NCI-H226 (cell line): ENCODE measurements at places on chromosomes 12 and 14.

- DNase-seq: no peak
These were observed 96.3 kb downstream of the ITPK1 start for GRCh38 chr14:93019367-93019843.

DNA sequence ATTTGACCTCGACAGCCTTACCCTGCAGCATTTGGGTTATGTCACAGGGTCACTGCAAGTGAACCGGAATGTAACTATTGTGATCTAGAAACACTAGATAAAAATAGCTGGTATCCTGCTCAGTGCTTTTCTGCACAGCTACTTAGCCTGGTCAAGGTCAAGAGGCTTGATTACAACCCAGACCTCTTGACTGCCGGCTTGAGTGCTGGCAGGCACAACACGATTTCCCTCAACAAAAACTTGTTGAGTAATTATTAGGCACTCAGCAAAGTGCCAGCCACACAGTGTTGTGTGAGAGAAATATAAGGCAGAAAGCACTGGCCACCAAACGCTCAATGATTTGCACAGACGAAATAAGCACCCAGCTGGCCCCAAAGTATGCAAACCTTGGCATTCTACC is 156.7 kb downstream of the NUAK1 start:
- DNase-seq: no peak

GRCh38 chr12:80442426-80443222 is 1.4 kb upstream of the PTPRQ start:
- DNase-seq: peak; percentile 97

GRCh38 chr14:21026988-21027315 is 2.1 kb upstream of the NDRG2 start:
- DNase-seq: no peak

DNA sequence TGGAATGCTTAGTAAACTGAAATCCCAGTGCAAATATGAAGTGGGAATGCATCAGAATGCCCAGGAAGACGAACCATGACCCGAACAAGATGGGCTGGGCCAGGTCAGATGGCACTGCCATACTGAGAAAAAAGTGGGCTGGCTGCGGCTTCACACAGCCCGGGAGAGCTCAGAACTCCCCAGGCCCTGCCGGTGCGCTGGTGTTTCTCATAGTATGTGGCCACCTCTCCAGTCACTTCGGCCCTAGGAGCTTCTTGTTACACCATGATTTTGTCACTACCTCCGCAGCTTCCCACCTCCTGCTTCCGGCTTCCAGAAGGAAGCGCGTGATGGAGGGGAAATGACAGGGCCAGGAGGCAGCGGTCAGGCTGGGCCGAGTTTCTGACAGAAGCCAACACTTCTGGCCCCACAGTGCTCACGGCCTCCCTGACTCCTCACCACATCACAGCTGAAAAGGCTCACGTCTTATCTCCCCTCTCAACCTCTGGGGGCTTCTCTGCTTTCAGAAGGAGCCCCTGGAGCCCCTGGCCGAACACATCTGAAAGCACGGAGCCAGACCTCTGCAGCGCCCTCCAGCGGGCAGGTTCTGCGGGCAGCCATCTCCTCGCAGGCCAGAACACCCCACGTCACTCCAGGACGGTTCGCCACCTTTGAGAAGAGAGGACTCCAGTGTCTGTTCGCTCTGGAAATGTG is 30.7 kb downstream of the DAD1 start:
- no peak for DNase-seq

DNA sequence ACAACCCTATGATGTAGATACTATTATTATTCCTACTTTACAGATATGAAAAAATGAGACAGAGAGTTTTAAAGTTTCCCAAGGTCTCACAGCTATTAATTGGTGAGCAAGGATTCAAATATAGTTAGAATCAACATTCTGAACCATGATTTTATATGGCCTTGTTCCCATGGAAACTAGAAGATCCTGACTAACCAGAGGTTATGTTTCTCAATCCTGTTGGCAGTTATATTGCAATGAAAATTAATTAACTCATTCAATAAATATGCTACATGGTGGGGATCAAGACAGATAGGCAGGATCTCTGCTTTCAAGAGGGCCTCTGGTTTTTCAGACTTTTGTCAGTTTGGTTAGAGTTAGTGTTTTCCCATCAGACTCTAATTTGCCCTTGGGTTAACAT is 9.3 kb upstream of the FUT8 start:
- DNase-seq: no peak

DNA sequence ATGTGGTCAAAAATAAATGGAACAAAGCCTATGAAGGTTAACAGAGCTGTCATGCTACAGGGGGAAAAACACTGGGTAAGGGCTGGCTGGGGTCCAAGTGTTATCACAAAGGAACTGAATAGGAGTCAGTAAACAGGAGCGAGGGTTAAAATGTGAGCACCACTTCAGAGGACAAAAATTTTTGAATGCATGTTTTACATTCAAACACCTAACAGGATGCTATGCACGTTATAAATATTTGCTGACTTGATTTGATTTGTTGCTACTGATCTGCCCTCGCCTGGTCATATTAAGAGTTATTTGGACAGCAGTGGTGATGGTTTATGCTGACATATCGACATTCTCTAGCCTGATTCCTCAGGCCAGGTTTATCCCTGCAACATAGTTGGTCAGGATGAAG is 7.4 kb upstream of the KTN1 start:
- peak; percentile 66 for DNase-seq

DNA sequence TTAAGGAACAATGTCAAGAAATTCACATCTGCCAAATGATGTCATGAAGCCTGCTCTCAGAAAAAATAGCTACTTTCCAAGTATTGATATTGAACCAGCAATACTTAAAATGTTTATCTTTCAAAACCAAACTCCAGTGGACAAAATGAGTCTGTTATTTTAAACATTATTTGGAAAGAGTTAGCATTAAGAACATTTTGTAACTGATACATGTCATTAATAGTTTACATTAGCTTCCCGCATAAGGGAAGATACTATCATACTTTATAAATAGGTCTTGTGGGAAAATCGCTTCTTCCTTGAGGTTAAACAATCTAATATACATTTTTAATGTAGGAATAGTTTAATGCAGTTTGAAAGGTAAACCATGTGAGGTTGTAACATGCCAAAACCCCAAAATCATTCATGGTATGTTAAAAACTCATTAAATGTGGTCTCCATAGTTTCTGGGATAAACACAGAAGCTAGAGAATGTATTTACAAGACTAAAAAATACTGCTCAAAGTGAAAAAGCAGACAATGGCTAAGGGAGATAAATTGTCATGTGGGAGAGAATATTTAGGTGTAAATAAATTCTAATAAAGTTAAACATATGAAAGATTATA is 73.4 kb upstream of the ATP2B1 start:
- DNase-seq: no peak

GRCh38 chr12:88303335-88303734 is 161.2 kb downstream of the TMTC3 start:
- DNase-seq: no peak

- DNase-seq: peak; percentile 59
These were observed 18.9 kb upstream of the CEBPE start for GRCh38 chr14:23137813-23138535.

DNA sequence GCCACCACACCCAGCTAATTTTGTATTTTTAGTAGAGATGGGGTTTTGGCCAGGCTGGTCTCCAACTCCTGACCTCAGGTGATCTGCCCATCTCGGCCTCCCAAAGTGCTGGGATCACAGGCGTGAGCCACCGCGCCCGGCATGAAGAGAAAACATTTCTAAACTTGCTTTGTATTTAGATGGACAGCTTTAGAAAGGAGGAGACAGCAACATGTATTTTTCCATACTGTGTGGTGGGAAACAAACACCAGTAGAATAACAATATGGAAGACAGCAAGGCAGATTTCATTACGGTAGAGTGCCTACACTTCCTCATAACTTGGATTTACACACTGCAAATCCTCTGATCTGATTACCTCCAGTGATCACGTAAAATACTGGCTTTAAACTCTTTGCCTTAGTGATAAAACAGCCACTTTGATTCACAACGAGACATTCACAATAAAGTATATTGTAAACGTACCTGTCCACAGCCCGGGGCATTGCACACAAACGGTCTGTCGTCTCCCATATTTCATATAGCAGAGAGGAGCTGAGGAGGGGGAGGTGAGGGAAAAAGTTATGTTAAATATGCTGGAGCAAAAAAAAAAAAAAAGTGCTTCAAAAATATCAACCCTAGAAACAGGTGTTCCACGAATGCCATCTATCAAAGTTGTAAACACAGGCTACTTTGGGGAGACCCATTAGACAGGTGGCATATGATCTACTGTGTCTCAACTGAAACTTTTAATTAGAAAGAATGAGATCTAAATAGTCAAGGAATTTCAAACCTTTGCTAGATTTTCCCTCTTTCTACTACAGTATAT is 25.5 kb downstream of the ATF7 start:
- no peak for DNase-seq

GRCh38 chr14:45907782-45908181 is 654.8 kb upstream of the MIS18BP1 start:
- DNase-seq: no peak

DNA sequence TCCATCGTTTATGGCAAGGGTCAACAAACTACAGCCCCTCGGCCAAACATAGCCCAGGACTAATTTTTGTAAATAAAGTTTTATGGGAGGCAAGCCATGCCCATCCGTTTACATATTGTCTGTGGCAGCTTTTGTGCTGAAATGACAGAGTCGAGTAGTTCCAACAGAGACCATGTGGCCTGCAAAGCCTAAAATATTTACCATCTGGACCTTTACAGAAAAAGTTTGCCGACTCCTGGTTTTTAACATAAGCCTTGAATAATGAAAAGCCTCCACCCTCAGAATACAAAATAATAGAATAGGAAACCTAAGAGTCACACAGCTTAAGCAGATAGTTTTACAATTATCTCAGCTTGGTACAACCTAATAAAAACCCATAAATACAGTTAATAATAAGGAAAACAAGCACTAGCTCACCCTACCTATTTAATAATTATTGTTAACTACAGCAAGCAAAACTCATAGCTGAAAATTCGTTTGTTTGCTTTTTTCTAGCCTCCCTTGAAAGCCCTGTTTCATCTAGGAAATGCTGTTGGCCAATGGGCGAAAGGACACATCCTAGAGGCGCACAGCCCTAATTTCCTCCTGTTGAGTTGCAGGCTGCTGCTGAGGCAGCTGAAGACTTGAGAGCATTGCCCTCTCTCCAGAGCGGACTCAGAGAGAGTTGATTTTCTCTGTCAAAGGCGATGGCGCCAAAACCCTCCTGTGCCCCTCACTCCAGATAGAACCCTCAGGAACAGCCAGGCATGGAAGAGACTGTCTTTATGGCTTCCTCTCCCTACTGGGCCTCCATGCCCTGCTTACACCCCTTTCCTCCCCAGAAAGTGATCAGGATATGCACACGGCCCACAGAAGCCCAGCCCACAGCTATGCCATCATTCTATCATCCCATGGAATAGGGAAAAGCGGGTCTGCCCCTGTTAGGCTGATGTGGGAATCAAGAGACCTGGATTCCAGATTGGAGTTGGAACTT is 107.2 kb downstream of the DPF3 start:
- no peak for DNase-seq

DNA sequence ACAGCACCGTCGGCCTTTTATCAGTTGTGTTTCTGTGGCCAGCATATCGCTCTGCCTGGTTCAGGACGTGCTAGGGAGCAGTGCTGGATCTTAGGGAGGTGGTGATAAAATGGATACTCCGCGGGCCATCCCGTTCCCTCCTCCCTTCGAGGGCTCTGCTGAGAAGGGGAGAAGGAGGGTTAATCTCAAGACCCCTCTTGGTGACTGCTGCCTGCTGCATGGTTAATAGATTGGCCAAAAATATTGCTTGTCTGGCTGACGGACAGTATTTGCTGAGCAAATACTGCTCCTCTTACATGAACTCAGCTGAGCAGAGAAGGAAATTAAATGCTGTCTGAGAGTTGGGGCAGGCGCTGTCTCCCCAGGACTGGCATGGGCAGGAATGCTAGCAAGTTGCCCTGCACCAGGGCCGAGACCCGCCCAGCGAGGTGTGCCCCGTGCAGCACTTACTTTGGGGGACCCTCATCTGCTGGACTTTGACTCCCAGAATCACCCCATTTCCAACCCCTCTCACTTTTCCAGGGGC is 1.2 kb downstream of the FBRSL1 start:
- DNase-seq: no peak

- DNase-seq: no peak
These were observed 12.9 kb downstream of the CREBL2 start for GRCh38 chr12:12624498-12624992.

GRCh38 chr12:107642240-107642639 is 43.4 kb upstream of the PWP1 start:
- DNase-seq: no peak

DNA sequence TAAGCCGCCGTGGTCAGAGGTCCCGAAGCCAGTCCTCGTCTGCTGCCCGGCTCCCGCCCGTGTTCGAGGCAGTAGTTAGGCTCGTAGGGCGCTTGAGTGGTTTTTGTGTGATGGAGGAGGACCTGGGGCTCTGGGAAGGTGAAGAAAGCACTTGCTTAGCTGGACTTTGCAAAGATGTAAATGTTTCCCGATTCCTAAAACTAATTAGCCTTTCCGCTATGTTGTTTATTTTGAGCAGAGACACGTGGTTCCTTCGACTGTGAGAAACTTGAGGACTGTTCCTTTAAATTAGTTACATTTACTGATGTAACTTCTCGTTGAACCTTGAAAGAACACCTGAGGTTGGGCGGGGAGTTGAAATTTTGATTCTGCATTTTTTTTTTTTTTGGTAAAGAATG is 33.9 kb downstream of the MIA2 start:
- DNase-seq: no peak

GRCh38 chr12:49543221-49543913 is 4.5 kb downstream of the KCNH3 start:
- DNase-seq: no peak

- no peak for DNase-seq
These were observed 170.2 kb downstream of the BCAT1 start for GRCh38 chr12:24778486-24779304.

GRCh38 chr12:6632026-6632983 is 3.5 kb downstream of the LPAR5 start:
- peak; percentile 51 for DNase-seq

DNA sequence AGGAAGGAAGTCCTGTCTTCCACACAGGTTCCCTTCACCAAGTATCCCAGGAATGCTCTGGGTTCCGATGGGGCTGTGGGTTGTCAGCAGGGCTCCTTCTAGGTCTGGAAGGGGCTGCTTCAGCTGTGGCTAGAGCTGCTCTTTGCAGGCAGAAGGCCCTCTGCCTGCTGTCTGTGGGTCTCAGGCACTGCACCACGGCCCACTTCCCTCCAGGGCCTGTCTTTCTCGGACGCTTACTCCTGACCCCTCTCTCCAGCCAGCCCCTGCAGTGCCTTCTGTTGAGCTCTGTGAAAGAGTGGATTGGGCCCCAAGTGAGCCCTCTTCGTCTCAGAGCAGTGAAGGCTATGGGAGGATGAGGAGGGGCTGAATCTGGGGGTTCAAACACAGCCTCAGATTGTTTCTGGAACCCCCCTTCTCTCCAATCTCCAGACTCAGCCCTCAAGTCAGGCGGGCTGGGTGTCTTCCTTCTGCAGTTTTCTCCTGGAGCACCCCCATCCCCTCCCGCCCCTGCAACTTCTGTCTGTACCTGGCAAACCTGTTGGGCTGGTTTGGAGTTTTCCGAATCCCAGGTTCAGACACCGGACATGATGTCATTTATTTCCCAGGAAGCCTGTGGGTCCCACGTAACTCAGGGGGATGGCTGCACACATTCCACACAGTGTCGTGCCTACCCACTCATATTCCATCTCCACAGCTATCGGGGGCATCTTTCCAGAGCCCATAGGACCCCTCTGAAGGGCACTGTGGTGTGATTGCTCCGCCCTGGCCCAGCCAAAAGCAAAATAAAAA is 24.9 kb upstream of the SPPL3 start:
- DNase-seq: no peak

- DNase-seq: no peak
These were observed 11.8 kb downstream of the BEGAIN start for GRCh38 chr14:100575266-100575995.
